ENCODE measurements at places on chromosomes 5 and 9. TPM values are rescaled to one million over a fixed set of nuclear protein-coding genes. Genes with fewer than 3 reads are reported as not detected.

- peak overlapping the region; percentile 50 for H3K27ac ChIP-seq
- peaks cover 21% of the 10 kb centered on the region for H3K4me1 ChIP-seq
- peak; percentile 87 for DNase-seq
- no peaks in the 10 kb centered on the region for H3K27me3 ChIP-seq
- H3K4me3 ChIP-seq, result peak overlapping the region; percentile 66
These were observed 2.7 kb downstream of the EEIG1 start for GRCh38 chr9:127977884-127978647.

GRCh38 chr5:74575741-74576538, 64.6 kb downstream of the ENC1 start:
- no peak overlapping the region for H3K4me3 ChIP-seq
- H3K36me3 ChIP-seq, result no peaks in the 10 kb centered on the region
- peak overlapping the region; percentile 30 for H3K27ac ChIP-seq
- H3K27me3 ChIP-seq, result no peaks in the 10 kb centered on the region
- peaks cover 17% of the 10 kb centered on the region for H3K4me1 ChIP-seq

GRCh38 chr5:157166214-157167213, at the start of gene GARIN3:
Gene GARIN3, minus strand, starts transcription at chr5:157166264. Its CDS starts 96 bp downstream, at chr5:157166168.
- no peak within 1 kb of the TSS for H3K4me3 ChIP-seq
- H3K27ac ChIP-seq, result no peak within 1 kb of the TSS
- H3K36me3 ChIP-seq, result no peaks in the 10 kb centered on the region
- no peaks in the 10 kb centered on the region for H3K4me1 ChIP-seq

Gene ENC1
- 21.8 TPM for total RNA-seq

- no peaks in the 10 kb centered on the region for H3K36me3 ChIP-seq
- H3K27ac ChIP-seq, result no peak overlapping the region
- no peaks in the 10 kb centered on the region for H3K4me1 ChIP-seq
These were observed 88.8 kb upstream of the SH3GL2 start for GRCh38 chr9:17490110-17490509.

DNA sequence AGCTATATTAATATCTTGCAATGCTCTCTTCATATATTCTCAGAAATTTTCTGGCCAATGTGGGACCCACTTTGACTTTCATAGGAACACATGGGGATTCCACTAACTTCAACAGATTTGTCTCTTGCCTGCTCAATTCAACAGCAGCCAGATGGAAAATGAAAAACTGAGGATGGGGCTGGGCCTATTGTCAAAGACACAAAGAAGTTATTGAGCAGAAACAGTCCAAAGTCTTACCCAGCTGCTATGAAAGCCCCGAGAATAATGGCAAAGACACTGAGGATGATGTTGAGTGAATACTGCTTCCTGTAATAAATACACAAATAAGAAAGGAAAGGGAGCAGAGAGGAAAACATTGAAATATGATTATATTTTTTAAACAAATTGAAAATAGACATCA, 32.6 kb downstream of the SLC35D2 start:
- peaks cover 2% of the 10 kb centered on the region for H3K36me3 ChIP-seq
- no peak overlapping the region for H3K27ac ChIP-seq
- H3K4me3 ChIP-seq, result no peak overlapping the region
- no peaks in the 10 kb centered on the region for H3K27me3 ChIP-seq

- no peak overlapping the region for H3K27ac ChIP-seq
- H3K27me3 ChIP-seq, result no peaks in the 10 kb centered on the region
- no peak overlapping the region for H3K4me3 ChIP-seq
- H3K4me1 ChIP-seq, result no peaks in the 10 kb centered on the region
- H3K36me3 ChIP-seq, result no peaks in the 10 kb centered on the region
These were observed 47.5 kb downstream of the SERINC5 start for GRCh38 chr5:80208381-80208780.

DNA sequence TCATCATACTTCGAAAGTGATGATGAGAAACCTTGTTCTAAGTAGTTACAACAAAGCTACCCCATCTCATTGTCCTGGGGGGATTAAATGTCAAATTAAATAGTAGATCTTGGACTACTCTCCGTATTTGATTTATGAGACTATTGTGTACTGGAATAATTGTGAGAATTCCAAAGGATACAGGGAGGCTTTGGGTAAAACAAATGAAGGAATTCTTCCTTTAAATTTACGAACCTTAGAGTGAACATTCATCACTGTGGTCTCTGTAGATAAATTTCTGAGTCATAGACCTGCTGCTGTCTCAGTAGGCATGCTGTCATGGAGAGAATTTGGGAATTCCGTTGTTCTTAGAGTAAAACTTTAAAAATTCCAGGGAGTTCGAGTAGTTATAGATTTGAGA, 836.2 kb downstream of the DNAH5 start:
- DNase-seq, result peak; percentile 34
- H3K4me3 ChIP-seq, result no peak overlapping the region
- H3K27me3 ChIP-seq, result no peaks in the 10 kb centered on the region
- H3K36me3 ChIP-seq, result no peaks in the 10 kb centered on the region
- no peaks in the 10 kb centered on the region for H3K4me1 ChIP-seq
- H3K27ac ChIP-seq, result no peak overlapping the region

DNA sequence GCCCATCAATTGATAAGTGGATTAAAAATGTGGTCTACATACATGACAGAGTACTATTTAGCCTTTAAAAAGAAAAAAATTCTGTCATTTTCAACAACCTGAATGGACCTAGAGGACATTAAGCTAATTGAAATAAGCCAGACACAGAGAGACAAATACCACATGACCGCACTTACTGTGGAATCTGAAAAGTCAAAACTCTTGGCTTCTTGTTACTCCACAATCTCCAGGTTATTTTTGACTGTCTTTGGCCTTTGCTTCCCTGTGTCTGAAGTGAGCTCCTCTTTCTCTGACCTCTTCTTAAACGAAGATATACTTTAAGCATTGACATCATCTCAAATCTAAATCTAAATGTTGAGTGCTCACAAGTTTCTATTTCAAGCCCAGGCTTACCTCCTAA, 265.5 kb upstream of the ADRA1B start:
- DNase-seq, result no peak
- H3K27me3 ChIP-seq, result no peaks in the 10 kb centered on the region
- no peak overlapping the region for H3K27ac ChIP-seq

- DNase-seq, result no peak
- H3K36me3 ChIP-seq, result no peaks in the 10 kb centered on the region
- peaks cover 4% of the 10 kb centered on the region for H3K27me3 ChIP-seq
- H3K4me1 ChIP-seq, result no peaks in the 10 kb centered on the region
- no peak overlapping the region for H3K27ac ChIP-seq
These were observed 25.7 kb downstream of the FRMPD1 start for GRCh38 chr9:37676411-37676830.

- H3K4me1 ChIP-seq, result peaks cover 4% of the 10 kb centered on the region
- H3K4me3 ChIP-seq, result no peak overlapping the region
- H3K36me3 ChIP-seq, result no peaks in the 10 kb centered on the region
- no peak for DNase-seq
These were observed 181.9 kb downstream of the RGS3 start for GRCh38 chr9:113645227-113645977.

Gene RALGDS
- 23.6 TPM for total RNA-seq

GRCh38 chr5:115932991-115933390, 29.3 kb upstream of the LVRN start:
- H3K27me3 ChIP-seq, result no peaks in the 10 kb centered on the region
- no peaks in the 10 kb centered on the region for H3K36me3 ChIP-seq
- H3K27ac ChIP-seq, result no peak overlapping the region
- H3K4me3 ChIP-seq, result no peak overlapping the region

GRCh38 chr5:69011910-69012309, 81.9 kb upstream of the SLC30A5 start:
- H3K4me3 ChIP-seq, result no peak overlapping the region
- no peak for DNase-seq
- H3K36me3 ChIP-seq, result no peaks in the 10 kb centered on the region
- H3K27me3 ChIP-seq, result peaks cover 4% of the 10 kb centered on the region

Gene SPINK4
- total RNA-seq, result not detected

DNA sequence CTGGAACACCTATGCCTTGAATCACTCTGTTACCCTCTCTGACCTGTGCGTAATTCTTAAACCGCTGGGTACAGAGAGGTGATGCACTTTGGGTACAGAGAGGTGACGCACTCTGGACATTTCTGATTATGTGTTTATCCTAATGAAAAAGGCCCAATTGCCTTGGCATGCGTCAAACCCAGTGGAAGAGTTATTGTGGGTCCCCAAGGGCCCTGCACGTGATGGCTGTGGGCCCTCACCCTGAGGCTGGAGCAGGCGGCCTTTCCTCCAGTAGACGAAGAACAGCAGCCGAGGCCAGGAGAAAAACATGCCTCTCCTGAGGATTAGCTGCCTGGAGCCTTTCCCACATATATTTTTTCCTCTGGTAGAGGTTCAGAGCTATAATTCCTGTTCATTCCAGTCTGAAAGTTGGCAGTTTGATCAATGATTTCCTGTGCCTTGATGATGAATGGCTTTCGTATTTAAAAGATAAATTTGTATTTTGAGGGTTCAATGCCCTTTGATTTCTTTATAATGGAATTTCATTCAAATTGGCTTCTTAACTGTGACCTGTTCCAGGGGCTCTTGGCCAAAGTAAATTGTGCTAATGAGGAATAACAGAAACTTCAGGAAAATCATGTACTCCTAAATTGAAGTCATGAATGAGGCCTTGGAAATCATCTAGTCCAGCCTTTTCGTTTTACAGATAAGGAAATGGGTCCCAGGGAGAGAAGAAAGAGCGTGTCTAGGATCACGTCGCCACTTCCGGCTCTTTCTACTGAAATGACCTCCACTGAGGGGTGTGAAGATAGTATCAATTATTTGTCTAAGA, 22.8 kb downstream of the ACER2 start:
- no peak overlapping the region for H3K27ac ChIP-seq
- H3K4me3 ChIP-seq, result no peak overlapping the region
- H3K27me3 ChIP-seq, result no peaks in the 10 kb centered on the region
- DNase-seq, result peak; percentile 12

GRCh38 chr5:5128766-5129165, 11.4 kb upstream of the ADAMTS16 start:
- H3K4me3 ChIP-seq, result no peak overlapping the region
- no peaks in the 10 kb centered on the region for H3K27me3 ChIP-seq
- no peak for DNase-seq
- no peaks in the 10 kb centered on the region for H3K4me1 ChIP-seq

GRCh38 chr5:172008689-172009141, 2.3 kb upstream of the FBXW11 start:
- no peaks in the 10 kb centered on the region for H3K4me1 ChIP-seq
- H3K27ac ChIP-seq, result no peak overlapping the region
- H3K36me3 ChIP-seq, result no peaks in the 10 kb centered on the region
- no peaks in the 10 kb centered on the region for H3K27me3 ChIP-seq
- DNase-seq, result no peak

- H3K27me3 ChIP-seq, result no peaks in the 10 kb centered on the region
- H3K4me3 ChIP-seq, result no peak overlapping the region
- no peak overlapping the region for H3K27ac ChIP-seq
- no peaks in the 10 kb centered on the region for H3K36me3 ChIP-seq
These were observed 51.7 kb upstream of the VPS13A start for GRCh38 chr9:77125665-77126064.

GRCh38 chr9:74953235-74953751, 581 bp upstream of the C9orf40 start:
- H3K4me1 ChIP-seq, result no peaks in the 10 kb centered on the region
- H3K27ac ChIP-seq, result peak overlapping the region; percentile 92
- DNase-seq, result no peak
- no peaks in the 10 kb centered on the region for H3K36me3 ChIP-seq

DNA sequence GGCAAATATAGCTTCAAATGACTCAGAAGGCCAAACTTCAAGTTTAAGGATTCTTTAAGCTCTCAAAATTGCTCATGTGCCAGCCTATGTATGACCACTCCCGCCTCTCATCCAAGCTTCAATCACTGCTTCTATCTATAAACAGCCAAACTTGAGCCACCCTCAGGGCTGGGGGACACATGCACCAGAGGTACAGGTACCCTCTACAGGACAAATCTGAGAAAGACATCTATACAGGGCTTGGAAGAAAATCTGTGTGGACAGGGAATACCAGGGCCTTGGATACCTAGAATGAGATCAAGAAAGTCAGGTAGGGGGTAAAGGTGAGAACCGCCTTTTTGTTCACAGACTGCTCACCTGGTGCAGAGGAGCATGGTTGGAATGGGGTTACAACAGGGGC, 217.9 kb downstream of the ATPSCKMT start:
- no peaks in the 10 kb centered on the region for H3K36me3 ChIP-seq
- DNase-seq, result no peak
- H3K4me3 ChIP-seq, result no peak overlapping the region
- H3K27ac ChIP-seq, result no peak overlapping the region
- no peaks in the 10 kb centered on the region for H3K27me3 ChIP-seq

GRCh38 chr5:146340260-146341081, 1.8 kb downstream of the POU4F3 start:
- H3K27ac ChIP-seq, result no peak overlapping the region
- H3K4me3 ChIP-seq, result peak overlapping the region; percentile 28
- H3K36me3 ChIP-seq, result no peaks in the 10 kb centered on the region
- peak; percentile 75 for DNase-seq
- peaks cover 78% of the 10 kb centered on the region for H3K27me3 ChIP-seq

GRCh38 chr5:171483551-171484135, 64.2 kb downstream of the FGF18 start:
- no peak overlapping the region for H3K27ac ChIP-seq
- no peak overlapping the region for H3K4me3 ChIP-seq
- H3K4me1 ChIP-seq, result peaks cover 2% of the 10 kb centered on the region

Gene LCN10
- total RNA-seq, result not detected

- no peaks in the 10 kb centered on the region for H3K36me3 ChIP-seq
- no peak overlapping the region for H3K4me3 ChIP-seq
- H3K27me3 ChIP-seq, result no peaks in the 10 kb centered on the region
- H3K27ac ChIP-seq, result no peak overlapping the region
- no peaks in the 10 kb centered on the region for H3K4me1 ChIP-seq
- no peak for DNase-seq
These were observed 51.3 kb upstream of the BOD1 start for GRCh38 chr5:173667702-173668101.

Gene CXCL14
- total RNA-seq, result 0.26 TPM

GRCh38 chr9:79465156-79465555, 106.6 kb upstream of the TLE4 start:
- H3K36me3 ChIP-seq, result no peaks in the 10 kb centered on the region
- H3K27ac ChIP-seq, result no peak overlapping the region
- H3K4me1 ChIP-seq, result no peaks in the 10 kb centered on the region
- H3K27me3 ChIP-seq, result no peaks in the 10 kb centered on the region
- DNase-seq, result no peak

DNA sequence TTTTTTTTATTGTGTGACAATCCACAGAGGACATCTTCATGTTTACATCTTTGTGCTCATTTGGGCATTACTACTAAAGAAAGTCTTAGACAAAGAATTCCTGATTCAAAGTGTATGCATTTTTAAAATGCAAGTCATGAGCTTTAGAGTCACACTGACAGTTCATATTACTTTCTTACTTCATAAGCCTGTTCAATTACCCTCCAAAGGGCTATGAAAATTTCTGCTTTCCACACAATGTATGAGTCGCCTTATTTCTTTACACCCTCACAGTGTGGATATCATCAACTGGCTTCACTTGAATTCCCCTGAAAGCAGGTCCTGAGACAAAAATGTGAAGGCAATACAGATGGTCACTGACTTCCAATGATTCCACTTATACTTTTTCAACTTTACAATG, 280.4 kb upstream of the PTGER4 start:
- no peak overlapping the region for H3K27ac ChIP-seq
- H3K27me3 ChIP-seq, result no peaks in the 10 kb centered on the region
- H3K4me1 ChIP-seq, result no peaks in the 10 kb centered on the region
- H3K36me3 ChIP-seq, result no peaks in the 10 kb centered on the region
- H3K4me3 ChIP-seq, result no peak overlapping the region
- peak; percentile 33 for DNase-seq
